NK-92 treated with Interleukin-12 subunit alpha and Interleukin-12 subunit beta, amount 100 ng/mL, for 24 hours (cell line): ENCODE measurements at places on chromosomes 11 and 22.
A peak's percentile ranks its signal among the peaks of the same experiment; 100 is the strongest.

DNA sequence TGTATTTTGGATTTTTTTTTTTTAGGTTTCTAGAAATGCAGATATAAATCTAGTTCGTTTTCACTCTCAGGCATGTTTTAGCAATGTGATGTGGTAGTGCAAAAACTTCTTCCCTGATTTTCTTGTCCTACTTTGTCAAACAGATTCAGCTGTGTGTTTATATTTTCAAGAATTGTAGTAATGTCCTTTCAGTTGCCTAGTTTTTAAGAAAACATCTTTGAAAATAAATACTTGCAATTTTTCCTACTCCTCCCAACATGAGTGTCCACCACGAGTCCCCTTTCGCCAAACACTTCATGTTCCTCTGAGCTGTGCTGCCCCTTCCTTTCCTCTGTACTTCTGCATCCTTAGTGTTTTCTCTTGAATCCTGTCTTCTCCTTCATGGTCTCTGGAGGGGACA lies 686.9 kb downstream of the NTM start:
- no peak for DNase-seq

GRCh38 chr11:131675121-131675888 lies 304.9 kb downstream of the NTM start:
- no peak for DNase-seq

- peak; percentile 3 for DNase-seq
Observed at GRCh38 chr11:26649884-26650283, 72.0 kb downstream of the SLC5A12 start.

- no peak for DNase-seq
Observed at GRCh38 chr22:39839917-39840510, 53.5 kb downstream of the ENTHD1 start.

DNA sequence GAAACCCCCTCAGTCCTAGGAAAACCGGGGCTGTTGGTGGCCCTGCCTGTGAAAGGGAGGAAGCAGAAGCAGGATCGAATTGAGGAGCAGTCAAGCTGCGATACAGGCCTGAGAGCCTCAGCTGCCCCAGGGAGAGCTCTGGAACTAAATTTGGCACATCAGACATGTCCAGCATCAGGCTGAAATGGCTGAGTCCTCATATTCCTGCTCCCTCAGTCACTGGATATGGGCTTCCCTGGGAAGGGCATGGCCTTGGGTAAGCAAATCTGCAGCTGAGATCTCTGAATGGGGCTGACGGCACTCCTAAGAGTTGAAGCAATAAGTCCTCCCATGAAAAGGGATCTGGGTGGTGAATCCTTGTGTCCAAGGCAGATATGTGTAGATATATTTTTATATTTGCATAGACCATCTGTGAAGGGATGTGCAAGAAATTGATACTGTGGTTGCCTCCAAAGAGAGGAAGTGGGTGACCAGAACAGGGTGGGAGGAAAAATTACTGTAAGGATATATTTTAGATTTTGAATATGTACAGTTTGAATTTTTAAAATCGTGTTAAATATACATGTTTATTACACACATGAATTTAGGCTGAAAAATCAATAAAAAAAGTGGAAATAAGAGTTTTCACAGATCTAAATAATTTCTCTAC lies 45.5 kb downstream of the APIP start:
- DNase-seq = no peak

- no peak for DNase-seq
Observed at GRCh38 chr11:63641727-63642126, 27.5 kb upstream of the PLAAT3 start.

DNA sequence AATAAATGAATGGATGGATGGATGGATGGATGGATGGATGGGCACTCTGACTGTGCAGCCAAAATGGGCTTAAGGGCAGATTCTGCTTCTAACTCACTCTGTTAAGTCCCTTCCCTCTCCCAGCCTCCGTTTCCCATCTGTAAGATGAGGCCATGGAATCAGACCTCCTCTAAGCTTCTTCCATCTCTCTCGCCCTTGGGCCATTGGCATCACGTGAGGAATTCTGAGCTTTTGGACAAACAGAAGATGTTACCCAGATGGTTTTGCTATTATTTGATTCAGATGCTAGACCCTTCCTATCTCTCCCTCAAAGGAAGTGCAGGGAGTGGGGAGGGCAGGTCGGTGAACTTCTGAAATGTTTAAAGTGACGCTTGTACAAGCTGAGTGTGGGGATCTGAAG lies 4.0 kb upstream of the CYTH4 start:
- DNase-seq = no peak

GRCh38 chr11:17369094-17369493 lies 17.5 kb downstream of the NCR3LG1 start:
- no peak for DNase-seq

- no peak for DNase-seq
Observed at GRCh38 chr11:104645261-104646222, 252.7 kb downstream of the CASP12 start.

- DNase-seq = no peak
Observed at GRCh38 chr22:29788339-29789279, 21.4 kb downstream of the UQCR10 start.

DNA sequence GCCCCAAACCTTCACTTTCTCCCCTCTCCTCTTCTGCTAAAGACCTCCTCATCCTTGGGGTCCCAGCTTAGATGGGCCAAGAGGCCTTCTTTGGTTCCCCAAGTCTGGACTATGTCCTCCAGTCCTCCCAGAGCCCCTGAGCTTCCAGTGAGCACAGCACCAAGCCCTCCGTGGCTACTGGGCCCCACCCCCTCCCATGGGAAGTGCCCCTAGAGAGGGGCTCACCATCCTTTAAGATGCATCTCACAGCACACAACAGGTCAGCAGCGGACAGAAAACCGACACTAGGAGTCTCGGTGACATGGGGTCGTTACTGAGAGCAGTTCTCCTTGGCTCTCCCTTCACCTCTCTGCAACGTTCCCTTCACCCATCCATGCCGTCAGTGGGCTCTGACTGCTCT lies 2.7 kb downstream of the LRRC32 start:
- no peak for DNase-seq

DNA sequence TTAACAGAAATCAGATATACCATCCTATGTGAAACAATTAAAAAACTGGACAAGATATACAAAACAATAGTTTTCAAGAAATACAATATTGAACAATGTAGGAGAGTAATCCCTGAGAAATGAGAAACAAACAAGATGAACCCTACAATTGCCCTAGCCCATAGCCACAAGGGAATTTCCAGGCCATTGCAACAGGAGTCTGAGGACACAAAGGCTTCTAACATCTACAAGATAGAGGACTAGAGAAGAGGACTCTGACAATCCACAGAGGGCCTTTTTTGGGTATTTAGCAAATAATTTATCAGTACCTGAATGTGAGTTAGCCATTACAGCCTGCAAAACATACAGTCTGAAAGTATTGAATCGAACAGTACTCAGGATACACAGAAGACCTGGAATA lies 251.7 kb downstream of the GRM5 start:
- no peak for DNase-seq

DNA sequence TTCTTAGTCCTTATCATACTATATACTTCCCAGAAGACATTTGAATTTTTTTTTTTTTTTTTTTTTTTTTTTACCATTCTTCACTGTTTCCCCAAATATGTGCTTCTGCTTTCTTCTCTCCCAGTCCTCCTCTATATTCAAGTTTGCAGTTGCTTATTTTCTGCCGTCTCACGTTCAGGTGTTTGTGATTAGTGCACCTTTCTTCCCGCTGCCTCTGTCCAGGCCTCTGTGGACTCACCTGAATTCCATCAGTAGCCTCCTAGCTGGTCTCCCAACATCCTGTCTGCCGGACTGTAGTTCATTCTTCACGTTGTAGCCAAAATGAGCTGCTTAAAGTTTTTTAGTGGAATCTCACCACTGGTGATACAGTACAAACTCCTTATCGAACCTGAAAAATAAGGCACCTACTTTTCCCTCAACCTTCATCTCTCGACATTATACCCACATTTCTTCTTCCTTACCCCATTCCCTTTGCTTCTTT lies 795 bp upstream of the MSANTD4 start:
- DNase-seq = no peak

DNA sequence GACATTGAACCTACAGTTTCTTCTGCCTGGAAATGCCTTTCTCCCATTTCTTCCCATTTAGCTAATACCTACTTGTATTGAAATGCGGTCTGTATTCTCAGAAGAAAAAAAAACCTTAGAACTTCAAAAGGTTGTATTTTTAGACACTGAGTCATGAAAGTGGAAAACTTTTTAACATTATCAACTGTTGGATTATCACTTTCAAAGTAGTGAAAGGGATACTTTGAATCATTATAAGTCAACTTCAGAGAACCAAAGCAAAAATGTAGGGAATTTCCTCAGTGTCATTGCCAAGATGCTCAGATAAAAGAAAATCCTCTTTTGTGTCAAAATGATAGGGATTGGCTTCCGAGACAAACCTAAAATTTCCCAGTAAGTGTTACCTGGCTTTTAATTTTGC lies 6.6 kb downstream of the HOATZ start:
- no peak for DNase-seq

DNA sequence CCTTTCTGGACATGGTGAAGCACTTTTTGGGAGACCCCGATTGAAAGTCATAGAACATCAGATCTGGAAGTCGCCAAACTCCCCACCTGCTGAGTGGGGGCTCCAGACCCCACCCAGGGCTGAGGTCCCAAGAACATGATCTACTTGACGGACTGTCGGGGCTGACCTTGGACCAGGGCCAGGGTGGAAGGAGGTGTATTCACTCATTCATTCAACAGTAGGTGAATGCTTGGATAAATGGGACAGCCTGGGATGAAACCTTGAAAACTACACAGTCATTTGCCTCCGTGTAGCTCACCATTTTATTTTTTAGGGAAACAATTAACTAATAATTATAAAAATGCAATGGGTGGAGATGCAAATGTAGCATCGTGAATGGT lies 629.0 kb downstream of the BRD1 start:
- DNase-seq = no peak

DNA sequence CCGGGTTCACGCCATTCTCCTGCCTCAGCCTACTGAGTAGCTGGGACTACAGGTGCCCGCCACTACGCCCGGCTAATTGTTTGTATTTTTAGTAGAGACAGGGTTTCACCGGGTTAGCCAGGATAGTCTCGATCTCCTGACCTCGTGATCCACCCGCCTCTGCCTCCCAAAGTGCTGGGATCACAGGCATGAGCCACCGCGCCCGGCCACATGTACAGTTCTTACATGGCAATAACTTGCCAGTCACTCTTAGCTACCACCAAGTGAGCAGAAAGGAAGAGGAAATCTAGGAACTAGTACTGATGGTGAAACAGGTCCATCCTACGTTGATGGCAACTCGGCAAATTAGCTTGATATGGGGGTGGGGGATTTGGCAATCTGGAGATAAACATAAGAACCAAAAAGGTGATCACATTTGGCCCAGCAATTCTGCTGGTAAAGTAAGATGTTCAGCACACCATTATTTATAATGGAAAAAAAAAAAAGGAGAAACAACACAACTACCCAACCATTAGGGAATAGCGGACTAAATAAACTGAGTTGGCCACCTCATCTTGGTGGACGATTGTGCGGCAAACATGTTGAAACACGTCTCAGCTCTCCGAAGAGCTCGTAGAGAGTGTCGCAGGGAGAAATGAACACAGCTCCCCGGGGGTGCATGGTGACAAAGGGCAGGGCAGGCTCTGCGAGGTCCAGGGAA lies 5.3 kb downstream of the NLRP6 start:
- DNase-seq = no peak

- no peak for DNase-seq
Observed at GRCh38 chr22:24339452-24339747, 68.8 kb downstream of the SPECC1L start.
